CMK (cell line): ENCODE measurements at places on chromosomes 13 and 19.
A peak's percentile ranks its signal among the peaks of the same experiment; 100 is the strongest.

GRCh38 chr19:36113894-36114720 is 568 bp downstream of the POLR2I start:
- no peak for DNase-seq

DNA sequence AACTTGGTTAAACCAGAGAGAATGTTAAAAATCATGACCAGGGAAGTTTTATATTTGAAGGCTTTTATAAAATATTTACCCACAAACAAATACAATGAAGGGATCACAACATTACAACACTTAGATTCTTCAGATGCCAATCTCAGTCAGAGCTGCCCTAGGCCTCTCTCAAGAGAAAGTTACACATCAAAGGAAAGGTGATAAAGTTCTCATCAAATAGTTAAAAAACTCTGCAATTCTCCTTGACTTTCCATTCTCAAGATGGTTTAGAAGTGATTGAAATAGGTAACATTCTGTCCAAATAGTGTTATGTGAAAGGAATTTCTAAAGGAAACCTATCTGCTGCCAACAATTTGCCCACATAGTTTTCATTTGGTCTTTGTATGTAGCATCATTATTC is 1115.2 kb upstream of the MIR17HG start:
- DNase-seq, result no peak

DNA sequence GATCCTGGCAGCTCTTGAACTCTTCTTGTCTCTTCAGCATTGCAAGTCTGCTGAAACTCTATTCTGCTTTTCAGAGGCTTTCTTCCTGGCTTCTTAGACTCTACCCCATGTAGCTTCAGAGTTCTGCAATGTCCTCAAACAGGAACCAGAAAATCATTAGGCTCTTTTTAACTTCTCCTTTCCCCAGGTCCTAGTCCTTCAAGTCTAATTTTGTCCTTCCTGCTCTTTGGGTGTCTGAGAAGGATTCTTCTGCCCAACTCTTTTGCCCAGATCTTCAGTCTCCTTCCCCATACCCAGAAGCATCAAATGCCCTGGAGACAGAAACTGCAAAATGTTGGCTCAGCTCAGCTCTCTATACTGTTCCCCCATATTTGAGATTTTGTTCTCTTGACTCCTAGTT is 50.0 kb upstream of the CALM3 start:
- no peak for DNase-seq

GRCh38 chr19:4580021-4580901 is 20.8 kb upstream of the SEMA6B start:
- DNase-seq, result no peak

DNA sequence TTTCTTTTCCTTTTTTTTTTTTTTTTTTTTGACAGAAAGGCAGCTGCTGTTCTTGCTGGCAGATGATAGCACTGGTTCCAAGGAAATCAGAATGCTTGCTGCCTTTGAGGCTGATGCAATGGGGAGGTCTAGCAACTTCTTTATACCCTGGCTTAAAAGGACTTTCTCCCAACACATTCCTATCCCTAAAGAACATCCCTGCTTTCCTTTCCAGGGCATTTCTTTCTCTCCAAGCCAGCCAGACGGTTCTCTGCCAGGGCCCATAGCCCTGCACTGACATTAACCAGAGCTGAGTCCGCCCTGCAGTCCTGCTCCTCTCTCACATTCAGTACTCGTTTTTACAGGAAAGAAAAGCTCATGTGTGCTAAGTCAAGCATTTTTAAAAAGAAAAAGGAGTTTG is 133.9 kb upstream of the WASF3 start:
- no peak for DNase-seq

DNA sequence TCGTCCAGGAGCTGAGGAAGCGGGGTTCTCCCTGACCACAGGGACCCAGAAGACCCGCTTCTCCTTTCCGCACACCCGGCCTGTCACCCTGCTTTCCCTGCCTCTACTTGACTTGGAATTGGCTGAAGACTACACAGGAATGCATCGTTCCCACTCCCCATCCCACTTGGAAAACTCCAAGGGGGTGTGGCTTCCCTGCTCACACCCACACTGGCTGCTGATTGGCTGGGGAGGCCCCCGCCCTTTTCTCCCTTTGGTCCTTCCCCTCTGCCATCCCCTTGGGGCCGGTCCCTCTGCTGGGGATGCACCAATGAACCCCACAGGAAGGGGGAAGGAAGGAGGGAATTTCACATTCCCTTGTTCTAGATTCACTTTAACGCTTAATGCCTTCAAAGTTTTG is 18.9 kb downstream of the VASP start:
- no peak for DNase-seq

DNA sequence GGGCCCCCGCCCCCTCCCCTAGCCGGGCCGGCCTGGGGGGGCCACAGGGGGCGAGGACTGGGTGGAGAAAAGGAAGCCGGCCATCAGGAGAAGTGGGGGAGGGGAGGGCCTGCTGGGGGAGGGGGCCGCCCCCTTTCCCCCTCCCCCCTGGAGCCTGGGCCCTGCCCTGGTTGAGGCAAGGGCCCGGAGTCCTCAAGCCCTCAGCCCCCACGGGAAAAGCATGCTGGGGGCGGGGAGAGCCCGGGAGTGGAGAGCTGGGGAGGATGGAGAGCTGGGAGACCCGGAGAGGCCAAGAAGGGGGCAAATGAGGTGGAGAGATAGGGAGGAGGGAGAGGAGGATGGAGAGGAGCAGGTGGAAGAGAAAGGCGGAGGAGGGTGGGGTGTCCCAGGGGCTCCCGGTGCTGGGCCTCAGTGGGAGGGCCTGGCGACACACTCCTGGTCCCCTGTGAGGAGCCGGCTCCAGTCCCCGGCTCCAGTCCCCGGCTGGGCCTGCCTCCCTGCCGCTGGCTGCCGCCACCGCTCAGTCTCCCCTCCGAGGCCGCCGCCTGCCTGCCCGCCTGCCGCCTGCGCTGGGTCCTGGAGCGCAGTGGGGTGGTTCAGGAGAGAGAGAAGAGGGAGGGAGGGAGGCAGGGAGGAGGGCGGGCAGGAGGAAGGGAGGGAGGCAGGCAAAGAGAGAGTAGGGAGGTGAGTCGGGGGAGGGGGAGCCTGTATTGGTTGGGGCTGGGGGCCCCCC is at the start of gene GRIK5:
Gene GRIK5, minus strand, starts transcription at position 588 of the 733 bp plus-strand sequence. CDS start 4,436 bp downstream, outside the sequence.
- DNase-seq, result peak; percentile 76

GRCh38 chr13:57673197-57673596 is 41.7 kb downstream of the PCDH17 start:
- no peak for DNase-seq

DNA sequence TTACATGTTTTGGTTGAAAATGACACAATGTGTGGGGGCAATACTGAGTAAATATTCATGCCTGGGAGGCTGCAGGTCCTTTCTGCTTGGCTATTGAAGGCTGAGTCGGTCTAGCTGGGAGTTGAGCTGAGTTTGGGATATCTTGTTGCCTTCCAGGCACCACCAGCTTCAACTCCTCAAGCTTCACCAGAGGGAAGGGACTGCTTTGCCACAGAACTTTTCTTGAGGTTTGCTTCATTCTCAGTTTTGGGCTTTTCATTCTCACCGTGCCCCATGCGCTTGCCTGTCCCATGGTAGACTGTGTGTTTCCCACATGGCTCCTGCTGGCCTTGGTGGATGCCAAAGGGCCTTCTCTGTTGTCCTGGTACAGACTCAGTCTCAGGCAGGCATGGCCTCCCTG is 198.2 kb upstream of the SOX1 start:
- DNase-seq, result no peak

- no peak for DNase-seq
Measured at GRCh38 chr13:35797991-35798390, 321.5 kb upstream of the MAB21L1 start.

DNA sequence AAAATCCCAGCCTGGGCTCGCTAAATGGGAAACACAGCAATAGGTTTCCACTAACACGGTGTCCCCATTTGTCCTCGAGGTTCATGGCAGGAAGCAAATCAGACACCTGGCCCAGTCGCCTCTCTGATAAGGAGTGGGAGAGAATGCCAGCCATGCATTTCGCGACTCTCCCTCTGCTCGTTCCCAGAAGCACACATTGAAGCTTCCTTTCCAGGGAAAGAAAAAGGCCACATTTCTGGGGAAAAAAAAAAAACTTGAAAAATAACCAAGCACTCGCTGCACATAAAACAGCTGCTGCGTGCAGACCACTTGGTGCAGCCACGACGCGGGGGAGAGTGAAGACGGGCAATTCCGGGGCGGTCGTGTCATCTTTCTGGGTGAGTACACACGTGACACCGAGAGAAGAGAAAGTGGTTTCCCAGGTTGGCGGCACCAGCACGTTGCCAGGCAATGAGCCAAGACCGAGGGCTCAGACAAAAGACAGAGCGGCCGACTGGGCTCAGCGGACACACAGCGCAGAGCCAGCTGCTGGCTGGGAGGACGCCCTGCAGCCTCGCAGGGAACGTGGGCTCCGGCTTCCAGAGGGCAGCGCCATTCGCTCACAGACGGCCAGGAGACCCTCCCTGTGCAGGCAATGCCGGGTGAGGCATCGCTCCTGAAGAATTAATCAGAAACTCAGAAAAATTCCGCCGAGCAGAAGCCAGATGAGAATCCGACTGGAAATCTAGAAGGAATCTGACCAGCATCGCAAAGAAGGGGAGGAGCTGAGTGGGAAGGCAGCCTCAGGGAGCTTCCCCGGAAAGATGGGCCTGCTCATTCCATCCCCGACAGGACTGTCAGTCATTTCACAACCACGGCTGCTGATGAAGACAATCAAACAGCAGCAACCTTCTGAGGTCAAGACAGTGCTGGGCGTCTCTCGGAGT is 83.2 kb upstream of the IRS2 start:
- peak; percentile 34 for DNase-seq

- DNase-seq, result no peak
Measured at GRCh38 chr13:27917121-27917947, 2.5 kb upstream of the PDX1 start.

- DNase-seq, result no peak
Measured at GRCh38 chr19:16289594-16289993, 35.0 kb upstream of the KLF2 start.

GRCh38 chr13:94270556-94270955 is 208.9 kb downstream of the DCT start:
- no peak for DNase-seq

DNA sequence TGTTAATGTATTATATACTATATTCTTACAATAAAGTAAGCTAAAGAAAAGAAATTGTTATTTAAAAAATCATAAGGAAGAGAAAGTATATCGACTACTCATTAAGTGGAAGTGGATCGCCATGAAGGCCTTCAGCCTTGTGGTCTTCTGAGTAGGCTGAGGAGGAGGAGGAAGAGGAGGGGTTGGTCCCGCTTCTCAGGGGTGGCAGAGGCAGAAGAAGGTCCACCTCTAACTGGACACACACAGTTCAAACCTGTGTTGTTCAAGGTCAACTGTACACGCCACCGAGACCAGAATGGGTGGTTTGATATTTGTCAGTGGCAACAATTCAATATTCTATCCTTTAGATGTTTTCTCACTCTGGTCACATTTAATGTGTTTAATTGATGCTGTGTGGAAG is 67.2 kb downstream of the ALOX5AP start:
- DNase-seq, result no peak

GRCh38 chr19:29671393-29672160 is 6.3 kb downstream of the PLEKHF1 start:
- no peak for DNase-seq

GRCh38 chr19:51096473-51097165 is 11.6 kb downstream of the CTU1 start:
- DNase-seq, result no peak

- no peak for DNase-seq
Measured at GRCh38 chr13:97321616-97322321, 99.6 kb downstream of the MBNL2 start.

GRCh38 chr13:73492811-73493210 is 434.0 kb downstream of the KLF5 start:
- no peak for DNase-seq

- no peak for DNase-seq
Measured at GRCh38 chr13:110131424-110131823, 175.5 kb downstream of the COL4A1 start.

- DNase-seq, result no peak
Measured at GRCh38 chr19:27821418-27822018, 1391.4 kb downstream of the UQCRFS1 start.

- DNase-seq, result no peak
Measured at GRCh38 chr13:39374741-39375189, 228.2 kb downstream of the LHFPL6 start.

DNA sequence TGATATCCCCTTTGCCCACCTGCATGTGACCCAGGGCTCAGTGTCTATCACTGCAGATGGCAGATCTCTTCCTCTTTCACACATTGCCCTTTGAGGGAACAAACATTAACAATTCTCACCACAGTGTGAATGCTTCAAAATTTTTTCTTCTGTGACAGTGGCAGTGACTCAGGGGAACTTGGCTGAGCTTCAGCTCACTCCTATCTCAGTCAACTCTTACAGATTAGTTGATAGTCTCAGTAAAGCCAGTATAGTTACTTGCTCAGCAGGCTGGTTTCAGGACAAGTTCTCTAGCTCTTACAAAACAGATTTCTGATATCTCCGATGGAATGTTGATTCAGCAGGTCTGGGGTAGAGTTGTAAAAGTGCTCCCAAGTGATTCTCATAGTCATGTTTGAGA is 166.9 kb downstream of the DLEU7 start:
- no peak for DNase-seq

- no peak for DNase-seq
Measured at GRCh38 chr13:114259974-114260373, 21.4 kb upstream of the UPF3A start.

GRCh38 chr19:46624958-46625661 is at the start of gene PTGIR:
Gene PTGIR, minus strand, starts transcription at chr19:46625089. Its CDS starts 864 bp downstream, at chr19:46624225.
- peak; percentile 91 for DNase-seq

GRCh38 chr13:42225051-42225450 is 46.9 kb upstream of the AKAP11 start:
- peak; percentile 3 for DNase-seq
